Cardiac muscle cell (in vitro differentiated cells and primary cell): ENCODE measurements at places on chromosomes 3 and 15.

- no peak for DNase-seq
These were observed 70.4 kb downstream of the PPM1L start for GRCh38 chr3:160826408-160826807.

- DNase-seq = peak; percentile 86
These were observed 44.4 kb upstream of the SPTSSB start for GRCh38 chr3:161415506-161416231.

DNA sequence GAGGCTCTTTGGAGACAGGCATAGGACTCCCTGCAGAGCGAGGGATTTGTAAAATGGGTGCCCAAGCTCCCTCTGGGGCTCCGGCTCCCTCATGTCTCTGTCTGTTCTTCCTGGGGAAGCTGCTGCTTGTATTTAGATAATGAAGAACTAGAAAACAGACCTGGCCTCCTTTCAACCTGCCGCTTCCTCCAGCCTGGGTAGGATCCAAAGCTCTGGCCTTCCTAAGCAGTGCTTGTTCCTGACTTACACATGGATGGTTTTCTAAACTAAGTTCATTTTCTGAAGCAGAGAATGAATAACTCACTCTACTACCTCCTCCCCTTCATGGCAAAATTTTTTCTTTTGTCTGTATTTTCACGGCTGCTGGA is 36.9 kb upstream of the MYZAP start:
- no peak for DNase-seq

DNA sequence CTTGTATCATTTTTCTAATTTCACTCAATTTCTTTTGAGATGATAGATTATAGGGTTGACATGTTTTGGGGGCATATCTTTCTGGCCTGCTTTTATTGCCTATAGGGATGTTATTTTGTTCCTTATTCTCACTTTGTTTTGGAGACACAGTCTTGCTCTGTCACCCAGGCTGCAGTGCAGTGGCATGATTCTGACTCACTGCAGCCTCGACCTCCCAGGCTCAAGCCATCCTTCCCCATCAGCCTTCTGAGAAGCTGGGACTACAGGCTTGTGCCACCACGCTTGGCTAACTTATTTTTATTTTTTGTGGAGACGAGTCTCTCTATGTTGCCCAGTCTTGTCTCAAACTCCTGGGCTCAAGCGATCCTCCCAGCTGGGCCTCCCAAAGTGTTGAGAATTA is 72.8 kb upstream of the FAN1 start:
- no peak for DNase-seq

GRCh38 chr15:101315736-101316135 is 20.7 kb upstream of the SNRPA1 start:
- no peak for DNase-seq

DNA sequence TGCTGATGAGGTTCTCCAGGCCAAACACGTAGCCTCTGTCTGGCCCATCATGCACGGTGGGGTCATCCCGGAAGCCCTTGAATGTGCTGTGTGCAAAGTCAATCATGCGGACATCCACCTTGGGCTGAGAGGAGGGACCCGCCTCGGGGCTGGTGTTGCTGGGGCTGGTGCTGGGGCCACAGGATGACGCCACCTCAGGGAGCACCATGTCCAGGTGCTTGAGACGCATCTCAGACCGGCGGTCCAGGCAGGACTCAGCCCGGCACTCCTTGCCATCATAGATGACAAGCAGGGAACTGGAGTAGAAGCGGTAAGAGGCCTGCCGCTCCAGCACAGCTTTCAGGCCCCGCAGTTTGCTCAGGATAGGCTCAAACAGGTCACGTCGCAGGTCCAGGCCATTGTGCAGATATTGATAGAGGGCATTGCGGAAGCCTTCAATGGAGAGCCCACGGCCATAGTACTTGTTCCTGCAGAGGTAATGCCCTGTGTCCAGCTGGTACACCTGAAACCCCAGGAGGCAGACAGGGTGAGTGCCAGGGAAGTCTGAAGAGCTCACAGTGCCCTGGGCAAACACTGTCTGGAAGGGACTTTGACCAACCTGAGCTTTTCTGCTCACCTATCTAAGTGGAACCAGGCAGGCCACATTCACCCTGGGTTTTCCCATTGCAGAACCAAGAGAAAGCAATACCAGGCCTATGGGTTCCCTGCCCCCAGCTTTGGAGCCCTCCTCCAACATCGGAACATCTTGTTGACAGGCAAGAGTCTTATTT is 3.6 kb upstream of the GMPPB start:
- no peak for DNase-seq

GRCh38 chr3:78726545-78726944 is 1041.3 kb downstream of the ROBO1 start:
- no peak for DNase-seq

GRCh38 chr15:101457696-101458095 is 31.8 kb downstream of the PCSK6 start:
- no peak for DNase-seq

DNA sequence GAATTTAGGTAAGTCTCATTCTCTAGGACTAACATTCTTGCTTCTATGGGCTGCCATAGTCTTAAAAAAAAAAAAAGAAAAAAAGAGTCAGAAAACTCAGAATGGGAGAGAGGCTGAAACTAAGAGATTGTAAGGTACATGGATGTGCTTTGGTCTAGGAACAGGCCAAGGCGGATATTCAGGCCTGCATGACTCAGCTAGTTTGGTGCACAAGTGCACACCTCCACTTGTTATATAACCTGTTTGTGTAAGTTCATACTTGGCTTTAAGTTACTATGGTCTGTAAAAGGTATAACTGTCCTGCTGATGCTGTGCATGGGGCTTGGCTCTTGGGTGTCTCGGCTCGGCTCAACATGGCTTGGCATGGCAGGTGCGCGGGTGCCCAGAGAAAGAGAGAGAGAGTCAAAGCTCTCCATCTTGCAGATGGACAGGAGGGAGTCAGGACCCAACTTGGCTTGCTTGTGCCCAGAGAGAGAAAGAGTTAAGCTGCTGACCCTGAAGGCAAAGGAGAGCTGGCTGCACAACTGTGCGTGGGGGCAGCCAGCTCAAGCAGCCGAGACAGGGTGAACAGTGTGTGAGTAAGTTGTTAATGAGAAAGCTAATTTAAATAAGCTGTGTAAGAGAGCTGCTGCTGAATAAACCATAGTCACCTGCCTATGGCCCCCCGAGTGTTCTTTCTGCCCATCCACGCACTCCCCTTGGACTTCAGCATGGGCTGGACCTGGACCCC is 31.4 kb upstream of the CHRNB4 start:
- DNase-seq = no peak

GRCh38 chr3:130260918-130261317 is 84.6 kb upstream of the COL6A5 start:
- peak; percentile 29 for DNase-seq

- DNase-seq = no peak
These were observed 13.2 kb upstream of the ZBED2 start for GRCh38 chr3:111608383-111608782.

DNA sequence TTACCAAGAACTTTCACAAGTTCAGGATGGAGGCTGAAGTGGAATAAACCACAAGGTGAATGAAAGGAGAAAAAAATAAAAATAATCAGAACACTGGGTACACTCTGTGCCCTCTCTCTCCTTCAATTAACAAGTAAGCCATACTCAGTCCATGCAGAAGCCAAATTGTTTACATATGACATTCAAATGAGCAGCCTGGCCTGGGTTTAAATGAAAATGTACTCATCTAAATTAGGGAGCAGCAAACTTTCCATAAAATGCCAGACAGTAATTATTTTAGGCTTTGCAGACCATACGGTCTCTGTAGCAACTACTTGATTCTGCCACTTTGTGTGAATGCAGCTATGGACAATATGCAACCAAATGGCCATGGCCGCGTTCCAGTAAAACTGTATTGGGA is 376.6 kb downstream of the MAGI1 start:
- DNase-seq = no peak

DNA sequence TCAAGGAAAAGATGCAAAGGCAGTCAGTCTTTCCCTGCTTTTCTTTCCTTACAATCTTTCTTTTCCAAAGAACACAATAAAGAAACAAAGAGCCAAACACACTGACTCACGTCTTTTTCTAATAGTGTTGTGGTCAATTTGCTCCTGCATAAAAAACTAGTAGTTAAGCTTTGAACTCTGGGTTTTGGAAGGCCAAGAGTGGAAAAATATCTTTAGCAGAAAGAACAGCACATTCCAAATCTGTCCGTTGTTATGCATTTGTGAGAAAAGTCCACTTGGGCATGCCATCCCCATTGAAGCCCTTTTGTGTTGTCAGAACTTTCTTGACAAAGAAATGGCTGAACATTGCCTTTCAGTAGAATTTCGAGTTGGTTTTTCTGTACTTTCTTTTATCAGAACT is 18.2 kb downstream of the COL8A1 start:
- DNase-seq = no peak

DNA sequence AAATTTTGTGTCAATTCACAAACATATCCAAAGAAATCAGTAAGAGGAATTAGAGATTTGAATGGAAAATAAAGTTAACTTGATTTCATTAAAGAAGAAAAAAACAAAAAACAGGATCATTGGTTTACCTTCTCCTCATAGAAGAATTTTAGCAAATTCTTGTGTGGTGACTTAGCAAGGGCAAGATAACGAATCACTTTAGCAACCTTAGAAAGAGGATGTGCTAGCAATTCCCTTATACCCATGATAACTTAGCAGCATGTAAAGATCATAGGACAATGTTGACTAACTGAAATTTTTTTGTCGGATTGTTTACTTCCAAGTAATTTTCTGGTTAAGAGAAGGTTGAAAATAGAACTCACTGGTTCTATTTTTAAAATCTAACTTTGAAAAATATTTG is 609.3 kb downstream of the GBE1 start:
- no peak for DNase-seq

DNA sequence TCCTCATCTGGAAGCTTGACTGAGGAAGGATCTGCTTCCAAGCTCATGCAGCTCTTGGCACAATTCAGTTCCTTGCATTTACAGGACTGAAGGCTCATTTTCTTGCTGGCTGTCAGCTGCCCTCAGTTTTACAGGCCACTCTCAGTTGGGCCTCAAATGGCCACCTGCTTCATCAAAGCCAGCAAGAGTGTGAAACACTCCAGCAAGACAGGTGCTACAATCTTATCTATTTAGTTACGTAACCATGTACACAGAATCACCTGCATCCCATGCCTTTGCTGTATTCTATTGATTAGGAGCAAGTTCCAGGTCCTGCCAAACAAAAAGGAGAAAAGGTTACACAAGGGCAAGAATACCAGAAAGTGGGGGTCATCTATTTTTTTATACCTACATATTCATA is 40.8 kb downstream of the RHCG start:
- no peak for DNase-seq

DNA sequence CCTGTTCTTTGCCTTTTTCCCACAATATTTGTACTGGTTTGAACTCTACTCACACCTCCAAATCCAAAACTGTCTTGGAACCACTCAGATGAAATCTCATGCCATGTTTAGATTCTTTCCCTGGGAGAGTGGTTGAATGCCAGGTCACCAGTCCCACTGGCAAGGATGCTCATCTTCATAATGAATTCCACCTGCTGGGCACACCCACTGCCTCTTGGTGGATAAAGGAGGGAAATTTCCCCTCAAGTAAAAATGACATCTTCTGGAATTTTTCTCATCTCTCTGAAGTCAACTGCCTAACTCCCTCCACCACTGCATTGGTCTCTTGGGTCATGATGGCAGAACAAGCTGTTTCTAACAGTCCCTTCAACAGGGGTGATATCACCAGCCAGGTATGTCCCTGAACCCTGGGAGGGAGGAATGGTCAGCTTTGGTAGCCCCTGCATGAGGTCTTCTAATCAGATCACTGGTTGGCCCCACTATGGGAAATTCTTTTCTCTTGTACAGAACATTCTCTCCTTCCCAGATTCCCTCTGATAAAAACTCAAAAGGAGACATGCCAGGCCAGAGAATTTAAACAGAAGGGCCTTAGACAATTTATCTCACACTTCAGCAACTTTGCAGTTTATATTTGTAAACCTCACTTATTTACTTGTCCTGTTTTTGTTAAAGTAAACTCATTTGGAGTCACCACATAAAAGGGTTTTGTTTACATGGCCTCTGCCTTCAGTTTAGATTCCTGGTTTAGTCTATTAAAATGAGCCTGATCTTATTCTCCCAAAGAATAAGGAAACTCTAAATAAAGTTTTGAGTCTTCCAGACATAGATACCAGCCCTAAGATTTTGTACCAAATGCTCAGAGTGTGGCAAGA is 143.4 kb downstream of the WNT5A start:
- DNase-seq = no peak

GRCh38 chr3:172649987-172650386 is 60.9 kb downstream of the NCEH1 start:
- DNase-seq = no peak

- DNase-seq = no peak
These were observed 89.7 kb downstream of the SSR3 start for GRCh38 chr3:156465194-156465593.

GRCh38 chr15:34759347-34759746 is 4.5 kb upstream of the GJD2 start:
- peak; percentile 36 for DNase-seq

- DNase-seq = no peak
These were observed 204.0 kb downstream of the OSBPL10 start for GRCh38 chr3:31777092-31777491.

DNA sequence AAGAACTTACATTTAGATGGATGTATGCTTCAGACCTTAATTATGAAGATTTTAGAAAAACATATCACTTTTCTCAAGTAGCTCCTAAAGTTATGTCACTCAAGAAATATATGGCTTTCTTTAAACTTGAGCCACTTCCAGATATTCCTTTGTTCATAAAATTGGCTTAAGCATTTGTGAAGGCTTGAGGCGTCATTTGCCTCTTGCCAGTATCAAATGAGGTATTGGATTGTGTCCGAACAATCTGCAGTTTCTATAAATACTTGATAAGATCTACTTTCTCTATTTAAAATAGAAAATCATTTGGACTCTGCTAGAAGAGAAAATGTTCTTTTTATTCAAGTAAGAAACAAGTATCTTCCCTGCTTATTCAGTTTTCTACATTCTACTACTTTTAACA is 102.6 kb downstream of the RSL24D1 start:
- no peak for DNase-seq

DNA sequence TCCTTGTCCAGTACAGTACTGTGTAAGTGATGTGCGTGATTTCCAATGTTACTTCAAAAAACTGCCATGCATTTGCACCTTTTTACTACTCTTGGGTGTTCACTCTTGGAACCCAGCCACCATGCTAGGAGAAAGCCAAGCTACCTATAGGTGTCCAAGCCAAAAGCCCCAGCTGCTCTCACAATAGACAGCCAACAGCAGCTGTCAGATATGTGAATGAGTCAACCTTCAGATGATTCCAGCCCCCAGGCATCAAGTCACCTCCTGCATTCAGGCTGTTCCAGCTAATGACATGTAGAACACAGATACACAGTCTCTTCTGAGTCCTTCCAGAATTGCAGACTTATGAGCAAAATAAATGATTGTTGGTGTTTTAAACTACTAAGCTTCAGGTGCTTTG is 417.7 kb upstream of the TGFBR2 start:
- no peak for DNase-seq

DNA sequence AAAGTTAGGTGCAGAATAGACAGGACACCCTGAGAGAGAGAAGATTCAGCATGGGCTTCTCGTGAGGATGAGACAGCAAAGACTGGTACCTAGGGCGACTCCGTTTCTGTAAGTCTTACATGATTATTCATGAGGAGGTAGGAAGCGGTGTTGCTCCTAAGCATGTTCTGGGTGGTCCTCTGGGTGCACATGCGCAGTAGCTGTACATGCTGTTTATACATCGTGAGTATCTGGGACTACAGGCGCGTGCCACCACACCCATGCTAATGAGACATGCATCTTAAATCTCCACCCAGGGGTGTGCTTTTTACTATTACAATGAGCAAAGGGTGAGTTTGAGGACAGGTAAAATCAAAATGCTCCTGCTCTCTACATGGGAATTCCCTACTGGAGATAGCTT is 12.3 kb downstream of the ALPK3 start:
- no peak for DNase-seq

GRCh38 chr3:52141751-52142150 is 12.5 kb downstream of the POC1A start:
- DNase-seq = no peak
